ENCODE measurements at places on chromosomes 16 and 17.
A peak's percentile ranks its signal among the peaks of the same experiment; 100 is the strongest.

DNA sequence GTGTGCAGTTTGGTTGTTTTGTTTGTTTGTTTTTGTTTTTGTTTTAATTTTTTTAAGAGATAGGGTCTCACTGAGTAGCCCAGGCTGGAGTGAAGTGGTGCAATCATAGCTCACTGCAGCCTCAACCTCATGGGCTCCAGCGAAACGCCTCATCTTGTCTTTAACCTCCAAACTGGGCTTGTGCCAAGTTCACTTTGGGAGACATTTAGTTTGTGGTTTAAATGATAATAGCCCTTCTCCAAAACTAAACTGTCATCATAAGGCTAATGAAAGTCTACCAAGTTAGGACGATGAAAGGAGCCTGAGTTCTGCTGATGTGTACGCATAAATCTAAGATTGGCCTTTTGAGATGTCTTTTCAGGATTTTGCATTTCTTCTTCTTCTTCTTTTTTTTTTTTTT, 6.5 kb upstream of the CARD14 start:
- DNase-seq = no peak

- no peak for DNase-seq
These were observed 109.5 kb downstream of the CDH8 start for GRCh38 chr16:61926766-61927165.

GRCh38 chr16:4924593-4925292, 12.2 kb downstream of the PPL start:
- no peak for DNase-seq

GRCh38 chr17:39676198-39676819, 8.1 kb downstream of the PNMT start:
- peak; percentile 67 for DNase-seq

GRCh38 chr17:51427323-51427811, 167.0 kb downstream of the UTP18 start:
- no peak for DNase-seq
